ENCODE measurements at places on chromosomes 11 and 22.

- no peak for DNase-seq
Measured at GRCh38 chr11:45343444-45343843, 57.3 kb upstream of the SYT13 start.

DNA sequence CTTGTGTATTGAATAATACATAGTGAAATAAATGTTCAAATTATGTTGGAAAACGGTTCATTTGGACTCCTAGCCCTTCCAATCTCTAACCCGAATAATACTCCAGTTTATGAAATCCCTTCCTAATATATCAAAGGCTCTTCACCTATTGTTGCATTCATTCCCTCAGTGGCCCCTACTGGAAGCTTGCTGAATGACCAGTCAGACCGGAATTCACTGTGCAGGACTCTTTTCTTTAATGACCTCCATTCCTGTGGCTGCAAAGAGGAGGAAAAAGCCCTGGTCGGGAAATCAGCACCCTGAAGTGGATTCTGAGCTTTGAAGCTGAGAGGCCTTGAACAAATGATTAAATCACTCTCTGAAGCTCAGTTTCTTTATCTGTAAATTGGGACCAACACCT is 19.1 kb upstream of the RCN1 start:
- DNase-seq = no peak

DNA sequence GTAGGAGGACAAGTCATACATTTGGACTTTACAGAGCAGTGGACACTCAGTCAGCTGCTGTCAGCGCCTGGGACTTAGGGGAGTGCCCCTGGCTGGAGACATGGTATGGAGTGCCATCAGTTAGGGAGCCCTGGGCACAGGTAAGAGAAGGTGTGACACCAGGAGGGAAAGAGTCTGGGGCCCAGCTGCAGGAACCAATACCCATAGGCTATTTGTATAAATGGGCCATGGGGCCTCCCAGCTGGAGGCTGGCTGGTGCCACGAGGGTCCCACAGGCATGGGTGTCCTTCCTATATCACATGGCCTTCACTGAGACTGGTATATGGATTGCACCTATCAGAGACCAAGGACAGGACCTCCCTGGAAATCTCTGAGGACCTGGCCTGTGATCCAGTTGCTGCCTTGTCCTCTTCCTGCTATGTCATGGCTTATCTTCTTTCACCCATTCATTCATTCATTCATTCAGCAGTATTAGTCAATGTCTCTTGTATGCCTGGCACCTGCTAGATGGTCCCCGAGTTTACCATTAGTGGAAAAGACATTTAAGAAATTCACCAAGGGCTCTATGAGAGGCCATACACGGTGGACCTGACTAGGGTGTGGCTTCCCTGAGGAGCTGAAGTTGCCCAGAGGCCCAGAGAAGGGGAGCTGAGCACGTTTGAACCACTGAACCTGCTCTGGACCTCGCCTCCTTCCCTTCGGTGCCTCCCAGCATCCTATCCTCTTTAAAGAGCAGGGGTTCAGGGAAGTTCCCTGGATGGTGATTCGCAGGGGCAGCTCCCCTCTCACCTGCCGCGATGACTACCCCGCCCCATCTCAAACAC is 850 bp upstream of the MIF start:
- no peak for DNase-seq

DNA sequence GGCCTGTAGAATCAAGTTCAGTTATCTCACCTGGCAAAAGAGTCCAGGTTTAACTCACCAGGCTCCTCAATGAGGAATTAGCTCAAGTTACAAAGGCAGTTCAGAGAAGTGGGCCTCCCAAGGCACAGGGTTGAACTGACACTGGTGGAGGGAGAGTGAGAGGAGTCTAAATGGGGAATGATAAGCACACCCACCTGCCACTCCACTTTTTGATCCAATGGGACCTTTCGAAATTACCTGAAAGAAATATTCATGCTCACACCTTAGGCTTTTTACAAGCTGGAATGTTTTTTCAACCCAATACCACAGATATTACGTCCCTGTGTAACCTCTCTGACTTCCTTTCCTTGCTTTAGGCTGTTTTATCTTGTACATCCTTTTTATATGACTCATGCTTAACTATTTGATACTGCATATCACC is 642.7 kb upstream of the TENM4 start:
- no peak for DNase-seq

GRCh38 chr22:45788522-45788921 is 116.9 kb downstream of the ATXN10 start:
- DNase-seq = no peak

GRCh38 chr22:24232124-24232523 is 12.8 kb downstream of the GGT5 start:
- DNase-seq = no peak

DNA sequence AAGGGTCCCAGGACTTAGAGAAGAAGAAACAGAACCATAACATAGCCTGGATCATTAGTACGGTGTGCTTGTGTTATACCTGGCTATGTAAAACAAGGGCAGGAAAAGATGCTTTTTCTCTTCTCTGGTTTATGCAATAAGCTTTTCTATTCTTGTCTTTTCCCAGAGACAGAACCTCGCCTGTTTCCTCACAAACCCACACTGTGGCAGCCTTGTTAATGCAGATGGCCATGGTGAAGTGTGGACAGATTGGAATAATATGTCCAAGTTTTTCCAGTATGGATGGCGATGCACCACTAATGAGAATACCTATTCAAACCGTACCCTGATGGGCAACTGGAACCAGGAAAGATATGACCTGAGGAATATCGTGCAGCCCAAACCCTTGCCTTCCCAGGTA is 2.9 kb downstream of the CFAP68 start:
- no peak for DNase-seq

DNA sequence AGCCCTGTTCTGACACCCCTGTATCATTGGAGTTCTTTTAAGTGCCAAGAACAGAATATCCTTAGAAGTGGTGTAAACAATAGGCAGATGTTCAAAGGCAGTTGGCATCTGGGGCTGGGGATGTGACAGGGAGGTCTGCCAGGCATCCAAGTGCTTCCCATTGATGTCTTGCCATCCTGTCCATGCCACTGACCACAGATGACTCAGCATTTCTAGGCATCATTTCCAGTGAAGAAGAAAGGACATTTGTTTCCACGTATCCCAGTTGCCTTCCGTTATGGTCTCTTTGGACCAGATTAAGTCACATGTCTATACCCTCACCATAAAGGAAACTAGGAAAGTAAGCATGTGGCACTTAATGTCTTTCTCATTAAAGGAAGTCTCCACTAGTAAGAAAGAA is 76.7 kb upstream of the BARX2 start:
- no peak for DNase-seq

GRCh38 chr11:90753546-90753945 is 530.7 kb upstream of the CHORDC1 start:
- DNase-seq = no peak

DNA sequence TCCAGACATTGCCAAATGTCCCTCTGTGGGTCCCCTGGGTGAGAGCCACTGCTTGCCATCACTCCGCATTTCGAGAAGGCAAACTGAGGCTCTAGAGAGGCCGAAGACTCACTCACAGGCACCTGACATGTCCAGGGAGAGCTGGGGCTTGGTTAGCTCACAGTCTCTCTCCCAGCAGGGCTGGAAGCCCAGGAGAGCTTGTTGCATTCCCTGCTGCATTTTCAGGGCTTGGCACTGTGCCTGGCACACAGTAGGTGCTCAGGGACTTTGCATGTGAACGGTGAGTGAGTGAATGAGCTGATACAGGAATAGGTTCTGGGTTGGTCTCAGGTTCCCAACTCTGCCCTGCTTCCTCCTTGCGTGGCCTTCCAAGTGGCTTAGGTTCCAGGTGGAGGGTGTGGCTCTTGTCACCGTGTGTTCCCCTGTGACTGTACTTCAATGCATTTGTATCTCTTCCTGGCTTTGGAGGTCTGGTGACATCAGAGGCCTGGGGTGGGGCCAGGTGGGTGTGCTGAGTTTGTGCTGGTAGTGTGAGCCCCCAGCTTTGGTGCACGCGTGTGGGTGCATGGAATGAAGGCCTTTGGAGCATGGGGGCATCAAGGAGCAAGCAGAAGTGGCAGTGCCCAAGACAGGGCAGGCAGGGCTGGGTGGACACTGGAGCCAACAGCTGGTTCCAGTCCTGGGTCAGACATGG is 18.4 kb upstream of the SMIM38 start:
- DNase-seq = no peak

DNA sequence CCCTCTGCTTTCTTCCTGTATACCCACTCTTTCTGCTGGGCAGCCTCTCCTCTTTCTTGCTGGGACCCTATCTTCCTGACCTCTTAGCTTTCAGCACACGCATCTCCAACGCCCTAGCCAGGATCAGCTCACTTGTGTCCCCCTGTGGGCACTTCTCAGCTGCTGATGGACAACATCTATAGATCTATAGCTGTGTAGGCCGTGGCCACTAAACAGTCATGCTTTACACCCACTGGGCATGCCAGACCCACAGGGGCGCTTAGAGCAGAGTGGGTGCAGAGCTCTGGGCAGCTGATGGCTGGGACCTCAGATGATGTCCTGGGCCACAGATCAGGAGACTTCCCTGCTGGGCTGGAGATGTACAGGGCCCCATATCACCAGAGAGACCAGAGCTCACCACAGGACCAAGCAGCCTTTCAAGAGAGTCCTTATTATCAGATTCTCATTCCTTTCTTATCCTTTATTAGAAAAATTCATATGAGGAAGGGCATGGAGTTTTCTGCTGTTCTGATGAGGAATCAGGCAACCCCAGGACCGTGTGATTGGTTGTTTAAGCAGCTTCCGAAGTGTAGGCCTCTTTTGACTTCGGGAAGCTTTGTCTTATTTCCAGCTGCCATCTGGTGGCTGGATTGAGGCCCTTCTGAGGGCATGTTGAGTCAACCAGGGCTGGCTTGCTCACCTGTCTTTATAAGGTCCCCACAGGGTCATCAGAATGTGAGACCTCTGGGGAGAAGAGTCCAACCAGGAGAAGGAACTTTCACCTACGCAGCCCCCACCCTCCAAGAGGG is 60.5 kb downstream of the OSBP2 start:
- DNase-seq = peak; percentile 21

DNA sequence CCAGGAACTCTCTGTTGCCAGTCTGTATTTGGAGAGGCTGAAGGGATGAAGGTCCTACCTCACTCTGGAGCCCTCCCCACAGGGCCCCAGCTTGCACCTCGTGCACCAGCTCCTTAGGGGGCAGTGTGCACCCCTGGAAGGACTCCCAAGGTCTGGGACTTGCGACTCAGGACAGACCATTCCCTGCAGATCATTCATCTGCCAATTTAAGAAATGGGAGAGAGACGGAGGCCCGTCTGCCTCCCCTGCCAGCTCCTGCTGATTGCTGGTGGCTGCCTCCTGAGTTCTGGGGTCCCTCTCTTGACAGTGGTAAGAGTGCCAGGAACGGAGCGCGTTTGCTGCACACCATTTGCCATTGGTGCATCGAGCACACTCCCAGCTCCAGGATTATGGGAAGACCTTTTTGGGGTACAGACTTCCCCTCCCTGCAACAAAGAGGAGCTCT is 27.4 kb upstream of the MALAT1 start:
- DNase-seq = no peak

- DNase-seq = no peak
Measured at GRCh38 chr11:34161812-34162492, 56.5 kb downstream of the NAT10 start.

DNA sequence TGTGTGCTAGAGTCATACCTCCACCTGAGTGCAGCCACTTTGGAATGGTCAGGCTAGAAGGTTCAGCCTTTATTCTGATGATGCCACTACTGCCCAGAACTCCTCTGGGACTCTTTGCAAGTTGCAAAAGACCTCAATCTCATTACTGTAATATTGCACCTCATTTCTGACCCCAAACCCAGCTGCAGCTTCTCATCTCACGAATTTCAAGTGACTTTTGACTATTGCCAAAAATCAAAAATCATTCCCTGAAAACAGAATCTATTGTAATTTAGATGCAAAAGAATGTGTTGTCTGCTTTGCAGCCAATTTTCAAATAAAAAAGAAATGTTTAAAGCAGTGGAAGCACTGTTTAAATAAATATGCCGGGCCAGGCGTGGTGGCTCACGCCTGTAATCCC is 25.2 kb downstream of the GVQW3 start:
- no peak for DNase-seq

Data from activated CD4-positive, alpha-beta T cell treated with anti-CD3 and anti-CD28 coated beads for 1 hour (primary cell).